ENCODE measurements at places on chromosomes 4 and X.

DNA sequence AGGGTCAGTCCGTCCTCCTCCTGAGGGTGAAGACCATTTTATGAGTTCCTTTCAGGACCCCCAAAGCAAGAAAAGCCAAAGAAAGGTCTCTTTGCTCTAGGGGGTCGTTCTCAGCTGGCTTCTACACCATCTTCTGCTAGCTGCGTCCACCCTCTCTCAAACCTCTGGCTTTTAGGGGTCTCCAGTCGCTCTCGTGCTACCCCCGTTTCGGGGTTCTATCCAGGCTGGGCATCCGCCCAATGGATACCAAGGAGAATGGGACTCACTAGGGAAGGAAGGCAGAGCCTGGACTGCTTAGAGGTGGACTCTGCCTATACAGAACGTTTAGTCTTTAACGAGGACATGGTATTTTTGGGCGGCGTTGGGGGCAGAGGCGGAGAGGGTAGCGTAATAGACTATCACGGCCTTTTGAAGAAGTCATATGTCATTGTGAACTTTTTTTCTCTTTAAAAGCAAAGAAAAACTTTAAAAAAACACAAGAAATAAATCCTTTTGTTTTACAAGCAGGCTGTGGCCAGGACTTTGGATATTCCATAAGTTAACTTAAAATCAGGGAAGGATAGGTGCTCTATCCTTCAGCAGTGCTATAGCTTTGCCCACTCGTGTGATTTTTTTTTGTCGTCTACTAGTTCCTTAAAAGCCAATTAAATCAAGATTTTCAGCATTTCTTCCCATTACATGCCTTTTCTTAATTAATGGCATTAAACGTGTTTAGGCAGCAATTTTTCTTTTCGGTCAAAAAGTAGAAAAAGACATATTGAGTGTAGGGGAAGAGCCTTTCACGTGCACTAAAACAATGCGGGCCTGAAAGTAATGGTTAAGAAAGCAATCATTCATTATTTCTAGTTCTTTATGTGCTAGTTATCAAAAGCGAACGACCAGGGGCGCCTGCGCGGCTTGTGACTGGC is 7.2 kb upstream of the PITX2 start:
- no peak for DNase-seq

DNA sequence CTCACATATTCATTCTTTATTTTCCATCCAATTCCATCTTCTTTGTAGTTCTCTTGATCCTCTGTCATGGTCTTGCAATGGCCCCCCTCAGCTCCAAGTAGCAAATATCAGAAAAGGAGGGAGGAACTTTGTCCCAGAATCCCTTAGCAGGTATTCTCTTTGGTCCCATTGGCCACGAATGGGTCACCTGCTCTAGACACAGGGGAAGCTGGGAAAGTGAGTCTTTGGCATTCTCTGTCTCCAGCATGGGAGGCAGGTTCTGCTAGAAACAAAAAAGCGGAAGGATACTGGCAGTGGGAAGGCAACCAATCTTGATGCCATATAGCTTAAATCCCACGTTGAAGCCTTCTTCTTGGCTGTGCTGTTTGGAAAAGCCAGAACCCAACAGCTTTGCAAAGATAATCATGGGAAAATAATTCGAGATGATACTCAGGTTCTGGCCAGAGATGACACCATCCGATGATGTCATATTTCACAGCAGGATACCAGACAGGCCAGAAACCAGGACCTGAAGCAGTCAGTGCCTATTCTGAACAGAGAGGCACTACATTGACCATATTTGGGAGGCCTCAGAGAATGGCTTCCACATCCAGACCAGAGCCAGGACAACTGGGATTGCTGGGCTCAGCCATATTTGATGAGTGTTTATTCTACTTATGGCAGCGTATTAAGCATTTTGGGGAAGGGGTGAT is 110.4 kb upstream of the ATXN3L start:
- no peak for DNase-seq

- DNase-seq: no peak
Measured at GRCh38 chr4:13640149-13640940, 12.8 kb upstream of the BOD1L1 start.

- no peak for DNase-seq
Measured at GRCh38 chr4:13599159-13599558, 28.4 kb downstream of the BOD1L1 start.

DNA sequence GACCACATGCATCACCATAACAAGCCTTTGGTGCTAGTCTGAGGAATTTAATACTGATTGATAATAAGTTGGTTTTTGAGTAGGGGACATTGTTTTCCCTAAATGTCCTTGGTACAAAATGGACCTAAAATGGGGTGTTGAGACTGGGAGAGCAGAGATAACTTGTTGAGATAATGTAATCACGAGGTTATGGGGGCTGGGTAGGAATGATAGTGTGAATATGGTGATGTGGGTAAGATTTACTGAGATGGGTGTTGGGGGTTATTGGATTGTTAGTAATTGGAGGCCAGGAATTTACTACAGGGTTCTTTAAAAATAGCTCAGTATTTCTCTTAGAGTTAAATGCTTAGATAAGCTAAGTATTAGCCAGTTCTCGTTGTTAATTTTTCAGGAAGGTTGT is 3.9 kb downstream of the BMP2K start:
- DNase-seq: no peak

GRCh38 chrX:18833071-18833731 is 125.8 kb downstream of the PPEF1 start:
- no peak for DNase-seq

GRCh38 chrX:38102875-38103274 is 96.5 kb downstream of the SYTL5 start:
- no peak for DNase-seq

- DNase-seq: no peak
Measured at GRCh38 chr4:38891051-38891983, 23.7 kb downstream of the FAM114A1 start.

GRCh38 chrX:118353081-118353850 is 7.4 kb downstream of the WDR44 start:
- DNase-seq: no peak

GRCh38 chr4:170875868-170876267 is 786.1 kb upstream of the AADAT start:
- DNase-seq: no peak

DNA sequence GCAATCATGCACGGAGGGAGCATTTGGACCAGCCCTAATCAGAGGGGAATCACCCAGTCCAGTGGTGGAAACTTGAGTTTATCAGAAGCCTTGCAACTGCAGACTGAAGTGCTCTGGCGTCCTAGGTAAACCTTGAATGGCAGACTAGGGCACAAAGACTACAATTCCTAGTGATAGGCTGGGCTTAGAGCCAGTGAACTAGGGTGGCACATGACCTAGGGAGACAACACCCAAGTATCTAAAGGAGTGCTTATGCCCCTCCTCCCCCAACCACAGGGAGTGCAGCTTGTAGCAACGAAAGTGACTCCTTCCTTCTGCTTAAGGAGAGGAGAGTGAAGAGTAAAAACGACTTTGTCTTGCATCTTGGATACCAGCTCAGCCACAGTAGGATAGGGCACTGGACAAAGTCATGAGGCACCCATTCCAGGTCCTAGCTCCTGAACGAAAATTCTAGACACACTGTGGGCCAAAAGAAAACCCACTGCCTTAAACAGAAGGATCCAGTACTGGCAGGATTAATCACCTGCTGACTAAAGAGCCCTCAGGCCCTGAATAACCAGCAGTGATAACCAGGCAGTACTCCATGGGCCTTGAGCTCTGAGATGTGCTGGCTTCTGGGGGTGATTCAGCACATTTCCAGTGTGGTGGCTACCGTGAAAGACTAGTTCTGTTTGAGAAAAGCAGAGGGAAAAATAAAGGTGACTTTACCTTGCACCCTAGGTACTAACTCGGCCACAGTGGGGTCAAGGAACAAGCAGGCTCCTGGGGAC is 58.7 kb upstream of the STARD8 start:
- DNase-seq: no peak

GRCh38 chr4:15740764-15741404 is 37.2 kb upstream of the CD38 start:
- no peak for DNase-seq

DNA sequence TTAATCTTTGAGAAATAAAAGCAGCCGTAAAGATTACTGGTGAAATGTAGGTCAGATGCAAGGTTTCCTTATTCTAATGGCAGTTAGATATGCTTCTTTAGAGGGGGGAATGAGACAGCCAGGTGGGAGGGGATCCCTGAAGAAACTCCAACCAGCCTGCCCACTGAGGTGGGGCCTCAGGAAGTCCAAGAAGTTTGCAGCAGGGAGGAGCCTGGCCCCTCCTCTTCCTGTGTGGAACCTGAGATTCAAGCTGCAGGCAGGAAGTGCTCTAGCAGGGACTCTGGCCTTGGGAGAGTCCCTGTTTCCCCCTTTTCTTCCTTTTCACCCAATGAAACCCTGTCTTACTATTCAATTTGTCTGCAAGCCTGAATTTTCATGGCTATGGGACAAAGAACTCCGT is 101.4 kb upstream of the SLITRK2 start:
- DNase-seq: no peak

GRCh38 chr4:85632981-85633380 is 158.0 kb downstream of the ARHGAP24 start:
- no peak for DNase-seq

- no peak for DNase-seq
Measured at GRCh38 chr4:141513866-141514265, 122.5 kb upstream of the IL15 start.

GRCh38 chrX:22165732-22166457 is 106.8 kb upstream of the CBLL2 start:
- DNase-seq: no peak

DNA sequence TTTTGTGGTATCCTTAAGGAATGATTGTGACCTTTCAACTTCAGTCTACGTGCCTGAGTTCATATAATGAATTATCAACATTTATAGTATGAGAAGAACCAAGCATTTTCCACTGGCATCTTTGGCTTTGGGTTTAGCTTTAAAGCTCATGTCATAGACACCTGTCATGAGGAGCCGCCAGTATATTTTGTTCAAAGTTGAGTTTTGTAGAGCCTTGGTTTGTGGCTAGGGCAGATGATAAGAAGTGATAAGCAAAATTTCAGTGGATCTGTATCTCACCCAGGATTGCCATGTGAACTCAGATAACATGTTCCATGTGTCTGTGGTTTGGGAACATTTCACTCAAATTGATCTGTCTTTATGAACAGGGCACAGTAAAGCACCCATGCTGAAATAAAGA is 873.2 kb downstream of the STPG2 start:
- no peak for DNase-seq

DNA sequence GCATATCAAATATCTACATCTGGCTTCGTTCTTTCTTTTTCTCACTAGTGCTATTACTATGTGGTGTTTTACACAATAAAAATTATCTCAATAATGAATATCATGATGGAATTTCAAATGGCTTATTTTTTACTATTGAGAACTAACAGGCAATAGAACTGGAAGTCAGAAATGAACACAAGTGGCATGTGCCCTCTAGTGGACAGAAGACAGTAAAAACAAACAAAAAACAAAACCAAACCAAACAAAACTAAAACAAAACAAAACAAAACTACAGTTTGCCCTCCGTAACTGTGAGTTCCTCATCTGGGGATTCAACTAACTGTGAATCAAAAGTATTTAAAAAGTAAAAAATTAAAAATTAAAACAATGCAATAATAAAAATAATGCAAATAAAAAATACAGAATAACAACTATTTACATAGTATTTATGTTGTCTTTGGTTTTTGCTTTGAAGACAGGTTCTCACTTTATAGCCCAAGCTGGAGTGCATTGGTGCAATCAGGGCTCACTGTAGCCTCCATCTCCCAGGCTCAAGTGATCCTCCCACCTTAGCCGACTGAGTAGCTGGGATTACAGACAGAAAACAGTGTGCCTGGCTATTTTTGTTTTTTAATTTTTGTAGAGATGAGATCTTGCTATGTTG is 195.6 kb upstream of the TACR3 start:
- DNase-seq: no peak

- no peak for DNase-seq
Measured at GRCh38 chr4:6205567-6205931, 5.2 kb upstream of the JAKMIP1 start.

- no peak for DNase-seq
Measured at GRCh38 chr4:76053730-76054129, 17.9 kb upstream of the CXCL11 start.

GRCh38 chr4:15427701-15428100 is at the start of gene C1QTNF7:
TSS of gene C1QTNF7 (plus strand) at chr4:15428033. CDS start at chr4:15435744, 7,711 bp downstream.
- no peak for DNase-seq

- DNase-seq: no peak
Measured at GRCh38 chrX:128457674-128458073, 405.5 kb upstream of the ACTRT1 start.

- no peak for DNase-seq
Measured at GRCh38 chr4:1031956-1032795, 20.8 kb downstream of the FGFRL1 start.

- DNase-seq: no peak
Measured at GRCh38 chr4:62881210-62881609, 1528.0 kb downstream of the TECRL start.

GRCh38 chr4:45043911-45044310 is 317.6 kb upstream of the GNPDA2 start:
- DNase-seq: no peak

DNA sequence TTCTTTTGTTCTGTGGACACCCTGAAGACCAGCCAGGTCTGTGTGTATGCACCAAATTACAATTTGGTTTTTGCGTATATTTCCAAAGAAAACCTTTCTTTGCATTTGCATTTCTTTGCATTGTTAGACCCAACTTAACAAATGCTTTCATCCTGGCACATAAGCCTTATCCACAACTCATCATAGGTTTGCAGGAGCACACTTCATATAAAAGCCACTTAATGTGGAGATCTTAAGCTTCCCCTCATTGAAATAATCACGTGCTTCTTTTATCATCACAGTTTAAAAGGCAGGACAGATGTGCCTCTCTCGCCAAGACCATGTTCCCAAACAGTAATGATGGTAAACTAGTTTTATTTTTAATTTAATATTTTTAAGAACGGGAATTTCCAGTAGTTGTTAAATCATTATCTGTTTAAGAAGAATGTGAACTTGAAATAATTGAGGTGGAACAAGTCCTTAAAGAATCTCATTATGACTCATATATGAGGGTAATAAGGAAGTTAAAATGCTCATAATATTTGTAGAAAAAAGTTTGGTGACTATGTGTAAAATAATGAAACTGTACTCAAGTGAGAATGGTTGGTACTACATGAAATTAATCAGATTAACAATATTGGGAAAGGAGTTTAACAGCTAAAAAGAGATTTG is 65.5 kb downstream of the GLRA3 start:
- no peak for DNase-seq

GRCh38 chr4:33349376-33349775 is 2629.2 kb downstream of the PCDH7 start:
- no peak for DNase-seq

GRCh38 chr4:7374571-7374970 is 60.2 kb downstream of the PSAPL1 start:
- DNase-seq: no peak

- DNase-seq: no peak
Measured at GRCh38 chrX:54794795-54795194, 3.3 kb downstream of the ITIH6 start.

DNA sequence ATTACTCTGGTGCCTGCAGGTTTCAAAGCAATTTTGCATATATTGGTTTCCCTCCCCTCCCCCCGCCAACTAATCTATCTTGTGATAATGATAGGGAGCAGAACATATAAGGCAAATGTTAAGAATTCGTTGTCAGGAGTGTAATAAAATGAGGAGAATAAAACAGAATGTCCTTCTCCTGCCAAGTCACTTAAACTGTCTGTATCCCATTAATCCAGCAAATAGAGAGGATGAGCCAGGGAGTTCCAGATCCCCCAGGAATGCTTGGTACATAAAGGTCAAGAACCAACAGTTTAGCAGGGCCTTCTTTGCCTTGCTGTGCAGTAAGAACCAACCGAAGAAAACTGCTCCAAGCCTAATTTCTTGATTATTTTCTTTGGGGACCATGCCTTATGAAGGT is 141.4 kb downstream of the AMELX start:
- DNase-seq: no peak

- no peak for DNase-seq
Measured at GRCh38 chr4:175767150-175767549, 44.9 kb downstream of the GPM6A start.

Measured in activated CD4-positive, CD25-positive, alpha-beta regulatory T cell treated with anti-CD3 and anti-CD28 coated beads, Interleukin-2, amount 50 U/mL, for 16 hours (primary cell).